ENCODE measurements at places on chromosomes 12 and 14.

DNA sequence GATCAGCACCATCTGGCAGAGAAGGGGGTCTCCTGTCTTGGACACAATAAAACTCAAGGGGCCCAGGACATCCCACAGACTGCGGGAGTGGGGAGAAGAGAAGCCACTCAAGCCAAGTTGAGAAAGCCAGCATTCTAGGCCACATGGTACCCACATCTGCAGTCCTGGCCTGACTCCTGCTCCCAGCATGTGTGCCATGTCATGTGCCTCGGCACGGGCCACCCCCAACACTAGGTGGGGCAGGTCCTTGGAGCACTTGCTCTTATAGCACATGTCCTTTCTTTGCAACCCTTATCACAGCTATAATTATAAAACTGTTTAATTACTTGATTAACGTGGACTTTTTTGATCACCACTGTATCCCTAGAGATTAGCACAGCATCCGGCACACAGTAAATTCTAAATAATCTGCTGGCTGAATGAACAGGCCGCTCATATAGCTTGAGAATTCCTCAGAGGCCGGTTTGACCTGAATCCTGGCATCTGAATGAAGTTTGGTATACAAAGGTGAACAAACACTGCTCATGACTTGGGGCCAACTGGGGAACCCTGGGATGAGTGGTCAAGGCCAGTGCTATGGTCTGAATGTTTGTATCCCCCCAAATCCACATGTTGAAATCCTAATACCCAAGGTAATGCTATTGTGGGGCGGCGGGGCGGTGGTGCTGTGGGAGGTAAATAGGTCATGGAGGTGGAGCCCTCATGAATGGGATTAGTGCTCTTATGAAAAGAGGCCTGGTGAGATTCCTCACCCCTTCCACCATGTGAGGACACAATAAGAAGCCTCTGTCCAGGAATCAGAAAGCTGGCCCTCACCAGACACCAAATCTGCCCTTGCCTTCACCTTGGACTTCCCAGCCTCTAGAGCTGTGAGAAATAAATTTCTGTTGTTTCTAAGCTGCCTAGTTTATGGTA, 6.6 kb downstream of the NCKAP5L start:
- DNase-seq, result no peak

- no peak for DNase-seq
Measured at GRCh38 chr14:62006116-62006731, 244.0 kb downstream of the SNAPC1 start.

DNA sequence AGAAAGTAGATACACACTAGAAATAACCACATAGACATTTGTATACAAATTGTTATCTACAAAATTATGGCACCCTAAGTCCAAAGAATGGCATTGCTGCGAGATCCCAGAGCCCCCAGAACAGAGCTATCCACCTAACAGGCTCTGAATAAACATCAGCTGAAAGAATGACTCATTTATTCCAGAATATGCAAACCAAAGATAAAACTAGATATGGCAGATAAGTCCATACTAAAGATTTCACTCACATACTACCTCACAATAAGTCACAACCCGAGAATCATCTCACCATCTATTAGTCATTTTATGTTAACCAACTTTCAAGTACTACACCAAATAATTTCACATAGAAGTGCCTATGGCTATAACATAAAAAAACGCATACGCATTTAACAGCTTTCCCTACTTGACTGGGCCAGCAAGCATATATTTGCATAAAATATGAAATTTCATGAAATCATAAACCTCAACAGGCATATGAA, 5.6 kb downstream of the CNIH1 start:
- no peak for DNase-seq

- DNase-seq, result no peak
Measured at GRCh38 chr12:31312431-31312830, 13.5 kb downstream of the SINHCAF start.

DNA sequence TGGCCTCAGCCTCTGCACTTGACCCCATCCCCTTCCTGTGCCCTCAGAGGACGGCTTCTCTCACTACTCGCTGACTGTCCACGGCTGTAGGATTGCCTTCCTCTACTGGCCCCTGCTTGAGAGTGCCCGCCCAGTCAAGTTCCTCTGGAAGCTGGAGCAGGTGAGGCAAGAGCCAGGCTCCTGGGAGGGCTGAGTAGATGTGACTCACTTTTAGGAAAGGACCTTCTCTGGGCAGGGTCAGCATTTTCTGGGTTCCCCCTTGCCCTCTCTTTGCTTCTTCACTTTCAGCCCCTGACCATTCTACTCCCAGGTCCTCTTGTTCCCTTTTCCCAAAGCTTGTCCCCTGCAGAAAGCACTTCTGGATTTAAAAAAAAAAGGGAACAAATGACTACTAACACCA, 7.7 kb downstream of the CLSTN3 start:
- DNase-seq, result no peak

DNA sequence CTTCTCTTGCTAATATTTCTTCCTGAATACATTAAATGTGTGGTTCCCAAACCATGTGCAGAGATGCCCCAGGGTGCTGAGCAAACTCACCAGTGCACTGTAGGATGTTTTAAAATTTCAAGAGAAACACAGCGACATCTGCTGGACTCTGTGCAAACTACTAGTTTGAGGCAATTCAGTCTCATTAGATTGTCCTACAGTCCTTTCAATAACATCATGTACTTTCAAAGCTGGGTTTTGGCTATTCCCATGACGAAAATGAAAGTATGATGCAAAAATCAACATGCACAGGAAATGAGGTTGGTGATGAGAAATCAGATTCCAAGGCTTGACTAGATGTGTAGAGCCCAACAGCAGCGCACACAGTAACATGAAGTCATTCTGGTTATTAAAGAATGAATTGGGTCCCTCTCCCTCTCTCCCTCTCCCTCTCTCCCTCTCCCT, 66.3 kb downstream of the CLIP1 start:
- DNase-seq, result peak; percentile 47

GRCh38 chr12:54437697-54438096, 18.6 kb upstream of the ITGA5 start:
- DNase-seq, result no peak

DNA sequence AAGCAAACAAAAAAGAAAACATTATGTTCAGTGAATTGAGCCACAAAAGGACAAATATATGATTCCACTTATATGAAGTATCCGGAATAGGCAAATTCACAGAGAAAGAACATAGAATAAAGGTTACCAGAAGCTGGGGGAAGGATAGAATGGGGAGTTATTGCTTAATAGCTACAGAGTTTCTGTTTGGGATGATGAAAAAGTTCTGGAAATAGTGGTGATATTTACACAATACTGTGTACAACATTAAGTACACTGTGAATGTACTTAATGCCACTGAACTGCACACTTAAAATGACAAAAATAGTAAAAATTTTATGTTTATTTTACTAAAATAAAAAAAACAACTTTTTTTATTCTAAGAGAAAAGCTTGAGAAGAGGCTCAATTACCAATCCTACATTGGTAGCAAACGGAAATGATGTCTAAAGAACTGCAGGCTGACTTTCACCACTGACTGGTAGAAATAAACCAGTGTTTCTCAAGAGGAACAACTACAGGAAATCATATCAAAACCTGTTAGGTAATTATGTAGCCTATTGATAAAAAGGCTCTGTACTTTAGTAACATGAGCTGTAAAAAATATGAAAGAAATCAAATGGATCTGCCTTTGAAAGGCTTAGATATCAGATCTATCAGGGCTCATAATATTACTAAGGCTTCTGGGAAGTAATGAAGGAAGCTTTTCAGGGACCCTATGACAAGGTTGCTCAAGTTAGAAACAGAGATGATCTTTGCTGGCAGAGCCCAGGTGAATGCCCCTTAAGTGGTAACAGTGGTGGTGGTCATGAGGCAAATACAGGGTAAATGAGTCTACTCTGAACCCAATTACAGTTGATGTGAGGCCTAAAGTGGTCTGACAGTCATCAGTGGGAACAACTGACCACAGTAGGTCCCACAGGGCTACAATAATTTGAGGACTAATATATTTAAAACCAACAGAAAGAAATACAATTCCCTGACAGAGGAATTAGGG, 41.3 kb downstream of the BAZ1A start:
- no peak for DNase-seq

DNA sequence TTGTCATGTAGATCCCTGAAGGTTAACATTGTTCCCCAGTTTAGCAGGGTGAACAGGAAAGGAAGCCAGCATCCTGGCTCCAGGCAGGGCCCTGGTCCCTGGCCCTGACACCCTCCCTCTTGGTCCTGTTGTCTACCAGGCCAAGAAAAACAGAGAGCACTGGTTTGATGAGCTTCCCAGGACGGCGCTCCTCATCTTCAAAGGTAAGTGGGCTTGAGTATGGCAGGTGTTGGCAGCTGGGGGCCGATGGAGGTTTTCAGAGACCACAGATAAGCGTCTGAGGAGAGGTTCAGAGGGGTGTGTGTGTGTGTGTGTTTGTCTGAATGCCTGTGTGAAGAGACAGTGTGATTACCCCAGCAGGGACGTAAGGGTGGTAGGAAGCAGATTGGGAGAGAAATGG, 56.3 kb downstream of the SLC8B1 start:
- no peak for DNase-seq

GRCh38 chr12:12559719-12560296, 2.9 kb downstream of the DUSP16 start:
- DNase-seq, result no peak

GRCh38 chr12:64120568-64120967, 101.5 kb downstream of the KICS2 start:
- no peak for DNase-seq

DNA sequence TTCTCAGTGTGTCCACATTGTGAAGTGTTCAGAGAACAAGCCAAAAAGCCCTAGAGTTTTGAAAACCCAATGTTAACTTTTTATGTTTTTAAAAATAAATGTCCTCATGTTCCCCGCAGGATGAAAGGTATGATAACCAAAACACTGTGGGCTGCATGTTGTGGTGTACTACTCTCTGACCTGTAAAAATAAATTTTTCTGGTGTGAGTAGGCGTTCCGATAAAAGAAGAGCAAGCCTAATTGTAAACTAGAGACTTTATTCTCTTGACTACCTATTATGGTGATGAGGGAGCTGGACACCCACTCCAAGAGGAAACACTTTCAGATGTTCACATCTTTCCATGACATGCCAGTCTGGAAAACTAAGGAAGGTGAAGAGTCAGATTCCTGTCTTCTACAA, 18.2 kb downstream of the PTGER2 start:
- DNase-seq, result no peak

DNA sequence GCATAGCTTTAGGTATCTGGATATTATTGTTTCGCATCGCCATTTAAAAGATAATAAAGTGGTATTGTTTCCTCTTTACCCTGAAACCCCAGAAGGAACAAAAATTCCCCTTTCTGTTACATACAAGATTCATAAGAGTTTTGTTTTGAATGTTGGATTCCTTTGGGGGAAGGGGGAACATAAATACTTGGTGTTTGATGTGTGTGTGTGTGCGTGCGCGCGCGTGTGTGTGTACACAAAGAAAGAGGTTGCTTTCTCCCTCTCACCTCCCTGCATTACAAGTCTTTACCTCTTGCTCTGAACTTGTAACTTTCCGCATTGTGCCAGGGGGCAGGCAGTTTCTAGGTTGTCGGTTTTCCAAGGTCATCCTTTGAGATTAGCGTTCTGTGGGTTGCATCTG, 76.4 kb downstream of the GPATCH2L start:
- DNase-seq, result no peak

DNA sequence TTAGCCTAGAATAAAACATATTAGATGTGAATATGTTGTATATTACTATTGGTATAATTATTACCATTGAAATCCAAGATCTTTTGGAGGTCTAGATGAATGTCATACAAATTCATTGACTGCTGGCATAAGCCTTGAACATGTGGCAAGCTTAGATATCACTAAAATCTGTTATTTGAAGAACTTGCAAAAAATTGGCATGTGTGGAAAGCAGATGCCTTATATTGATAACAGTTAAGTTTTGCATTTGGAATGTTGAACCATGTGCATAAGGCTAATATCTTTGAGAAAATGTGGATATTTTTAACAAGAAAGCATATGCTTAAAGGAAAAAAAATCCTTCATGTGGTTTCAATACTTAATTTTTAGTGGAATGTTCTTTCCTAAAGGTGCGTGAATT, 203.6 kb upstream of the PRICKLE1 start:
- no peak for DNase-seq

- DNase-seq, result peak; percentile 55
Measured at GRCh38 chr14:69475194-69475818, 9.2 kb upstream of the PLEKHD1 start.

DNA sequence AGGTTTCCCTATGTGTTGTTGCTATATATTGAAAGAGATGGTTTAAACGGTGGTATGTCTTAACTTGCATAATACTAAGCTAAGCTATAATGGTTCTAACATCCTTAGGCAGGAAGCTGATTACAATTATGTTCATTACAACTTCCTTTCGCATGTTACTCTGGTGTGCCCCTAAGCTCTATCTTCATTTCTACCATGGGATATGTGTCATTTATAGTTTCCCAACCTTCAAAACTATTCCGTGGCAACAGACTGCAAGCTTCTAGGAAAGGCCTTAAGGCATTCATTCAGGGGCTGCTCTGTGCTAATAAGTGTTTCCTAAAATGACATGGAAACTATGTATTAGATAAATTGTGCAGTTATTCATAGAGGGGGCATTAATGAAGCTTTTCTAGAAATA, 294.6 kb downstream of the GXYLT1 start:
- no peak for DNase-seq

GRCh38 chr12:15131431-15131830, 89.8 kb downstream of the RERG start:
- DNase-seq, result no peak

DNA sequence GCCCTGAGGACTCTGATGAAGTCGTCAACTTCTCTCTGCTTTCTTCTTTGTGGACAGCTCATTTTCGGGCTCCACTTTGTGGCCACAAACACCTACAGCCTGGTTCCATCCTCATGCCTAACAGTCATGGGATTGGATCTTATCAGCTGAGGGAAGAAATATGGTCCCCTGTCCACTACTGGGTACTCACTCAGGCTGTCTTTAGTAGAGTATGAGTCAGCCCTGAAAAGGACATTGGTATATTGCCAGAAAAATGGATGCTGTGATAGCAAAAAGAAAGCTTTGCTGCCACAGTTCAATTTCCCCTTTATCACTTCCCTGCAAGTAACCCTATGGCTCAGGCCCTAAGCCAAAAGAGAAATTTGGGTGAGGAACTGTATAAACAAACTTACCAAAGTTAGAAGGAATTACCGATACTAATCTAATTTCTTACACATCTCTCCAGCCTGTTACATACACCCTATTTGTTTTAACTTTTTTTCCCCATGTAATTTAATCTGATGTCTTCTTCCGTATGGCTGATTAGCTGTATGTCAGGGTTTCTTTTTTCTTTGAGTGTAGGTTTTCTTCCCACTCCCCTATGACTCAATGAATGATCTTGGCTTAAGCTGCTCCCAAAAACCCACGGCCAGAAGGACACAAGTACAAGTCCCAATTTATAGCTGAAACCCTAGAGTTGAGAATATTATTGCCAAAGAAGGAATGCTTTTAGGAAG, 29.1 kb downstream of the MTHFD1 start:
- DNase-seq, result no peak

GRCh38 chr12:84805474-84805858, 107.1 kb downstream of the SLC6A15 start:
- no peak for DNase-seq

- no peak for DNase-seq
Measured at GRCh38 chr14:88481794-88482193, 73.0 kb downstream of the PTPN21 start.

All from NCI-H1105 (cell line).